ENCODE measurements at places on chromosomes 12 and 14.
A peak's percentile ranks its signal among the peaks of the same experiment; 100 is the strongest.

DNA sequence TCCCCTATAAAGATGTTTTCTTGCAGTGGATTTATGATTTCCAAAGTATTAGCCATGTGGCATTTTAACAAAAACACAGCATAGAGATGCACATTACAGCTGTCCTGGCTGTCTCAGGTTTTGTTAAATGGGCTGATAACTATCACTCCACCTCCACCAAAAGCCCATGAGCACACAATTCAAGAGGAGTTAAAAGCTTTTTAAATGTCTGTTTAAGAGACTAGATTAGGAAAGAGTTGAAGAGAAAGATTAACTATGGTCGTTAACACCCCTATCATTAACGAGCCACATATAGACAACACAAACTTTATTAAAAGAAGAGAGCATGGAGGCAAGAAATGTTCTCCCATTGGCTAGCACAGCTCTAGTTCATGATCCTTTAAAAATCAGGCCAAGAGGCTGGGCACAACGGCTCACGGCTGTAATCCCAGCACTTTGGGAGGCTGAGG lies 14.5 kb downstream of the CBX5 start:
- DNase-seq: no peak

DNA sequence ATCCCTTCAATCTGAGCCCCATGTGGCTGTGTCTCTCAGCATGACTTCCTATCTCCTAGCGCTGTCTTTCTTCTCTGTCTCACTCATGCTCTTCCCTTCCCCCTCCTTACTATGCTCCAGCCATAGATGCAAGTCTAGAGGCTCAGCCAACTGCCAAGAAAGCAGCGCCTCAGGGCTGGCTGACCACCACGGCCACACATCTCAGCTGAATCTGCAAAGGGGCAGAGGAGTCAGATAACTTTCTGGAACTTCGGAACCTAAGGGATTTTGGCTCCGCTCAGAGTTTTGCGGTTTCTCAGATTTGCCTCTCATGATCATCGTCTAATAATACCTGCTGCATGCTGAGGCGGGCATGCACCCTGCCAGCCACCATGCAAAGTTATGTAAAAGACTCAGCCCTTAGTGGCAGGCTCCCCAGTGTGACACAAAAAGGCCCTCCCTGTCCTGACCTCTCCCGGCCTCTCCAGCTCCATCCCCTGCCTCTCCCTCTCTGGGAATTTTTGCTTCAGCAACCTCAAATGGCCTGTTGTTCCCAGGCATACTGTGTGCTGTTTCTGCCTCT lies 5.0 kb upstream of the FGF6 start:
- DNase-seq: no peak

DNA sequence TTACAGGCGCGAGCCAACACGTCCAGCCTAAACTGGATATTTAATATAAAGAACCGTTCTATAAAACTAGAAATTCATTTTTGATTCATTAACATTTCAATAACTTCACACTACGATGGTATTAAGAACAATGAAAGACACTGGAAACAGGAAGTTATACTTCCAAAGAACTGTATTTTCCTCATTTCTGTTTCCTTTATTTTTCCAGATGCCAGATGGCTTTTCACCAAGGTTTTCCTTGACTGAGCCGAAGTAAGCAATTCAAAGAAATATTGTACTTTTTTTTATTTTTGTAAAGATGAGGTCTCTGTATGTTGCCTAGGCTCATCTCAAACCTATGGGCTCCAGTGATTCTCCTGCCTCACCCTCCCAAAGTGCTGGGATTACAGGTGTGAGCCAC lies 28.2 kb downstream of the EEA1 start:
- DNase-seq: no peak

- no peak for DNase-seq
Measured at GRCh38 chr12:112705037-112705632, 86.4 kb upstream of the RPH3A start.

DNA sequence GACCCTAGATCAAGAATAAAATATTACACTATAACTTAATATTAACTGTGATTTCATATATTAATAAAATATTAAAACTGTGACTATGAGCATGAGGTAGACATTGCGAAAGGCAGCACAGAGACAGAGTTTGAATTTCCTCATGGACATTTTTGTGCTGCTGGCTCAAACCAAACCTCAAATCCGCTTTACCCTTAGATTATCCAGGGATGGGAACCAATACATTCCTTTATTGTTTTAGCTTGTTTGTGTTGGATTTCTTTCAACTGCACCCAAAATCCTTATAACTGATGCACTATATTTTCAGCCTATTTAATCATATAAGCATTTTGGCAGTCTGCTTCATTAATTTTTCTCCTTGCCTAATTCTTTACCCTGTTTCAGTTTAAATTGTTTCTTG lies 436.7 kb downstream of the ATP23 start:
- DNase-seq: no peak

DNA sequence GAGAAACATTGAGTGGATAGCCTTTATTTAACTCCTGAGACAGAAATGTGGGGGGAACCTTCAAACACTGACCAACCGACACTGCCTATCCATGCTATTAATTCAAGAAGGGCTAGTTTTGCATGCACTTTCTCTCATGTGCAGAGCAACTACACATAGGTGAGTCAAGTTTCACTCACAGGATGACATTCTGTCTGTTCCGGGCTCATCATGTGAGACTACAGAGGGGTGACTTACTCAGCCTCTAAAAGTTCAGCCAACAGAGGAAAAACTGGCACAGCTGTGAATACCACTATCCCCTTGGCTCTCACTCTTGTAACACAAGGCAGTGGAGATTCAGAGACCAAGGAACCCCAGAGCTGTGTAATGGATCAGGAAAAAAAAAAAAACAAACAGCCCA lies 13.3 kb downstream of the BEST3 start:
- no peak for DNase-seq

DNA sequence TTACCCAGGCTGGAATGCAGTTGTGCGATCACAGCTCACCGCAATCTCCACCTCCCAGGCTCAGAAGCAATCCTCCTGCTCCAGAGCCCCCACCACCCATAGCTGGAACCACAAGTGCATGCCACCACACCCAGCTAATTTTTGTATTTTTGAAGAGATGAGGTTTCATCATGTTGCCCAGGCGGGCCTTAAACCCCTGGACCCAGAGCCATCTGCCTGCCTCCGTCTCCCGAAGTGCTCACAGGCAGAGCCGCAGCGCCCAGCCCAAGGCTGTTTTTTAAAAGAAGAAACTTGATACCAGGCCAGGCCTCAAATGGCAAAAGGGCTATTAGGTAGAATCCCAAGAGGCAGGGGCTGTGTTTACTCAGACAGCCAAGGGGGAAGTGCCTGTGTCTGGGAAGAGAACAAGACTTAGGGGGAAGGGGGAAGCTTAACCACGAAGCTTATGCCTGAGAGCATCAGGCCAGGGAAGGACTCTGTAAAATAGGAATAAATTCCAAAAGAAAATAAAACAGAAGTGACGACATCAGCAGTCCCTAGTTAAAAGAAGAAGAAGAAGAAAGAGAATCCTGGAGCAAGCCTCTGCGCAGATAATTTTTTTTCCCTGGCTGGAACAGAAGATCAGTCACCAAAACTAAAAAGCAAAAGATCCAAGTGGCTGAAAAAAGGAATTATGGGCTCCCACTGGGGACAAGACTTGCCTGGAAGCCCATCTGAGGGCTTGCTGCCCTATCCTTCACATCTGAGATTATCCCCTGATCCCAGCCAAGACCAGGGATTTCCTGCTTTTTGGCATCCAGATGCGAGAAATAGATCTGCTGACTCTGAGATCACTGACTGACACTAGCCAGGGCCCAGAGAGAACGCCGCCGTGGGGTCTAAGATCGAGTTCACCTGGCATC lies 170.5 kb downstream of the NDUFA12 start:
- no peak for DNase-seq

- no peak for DNase-seq
Measured at GRCh38 chr14:68733086-68733914, 59.6 kb downstream of the ZFP36L1 start.

DNA sequence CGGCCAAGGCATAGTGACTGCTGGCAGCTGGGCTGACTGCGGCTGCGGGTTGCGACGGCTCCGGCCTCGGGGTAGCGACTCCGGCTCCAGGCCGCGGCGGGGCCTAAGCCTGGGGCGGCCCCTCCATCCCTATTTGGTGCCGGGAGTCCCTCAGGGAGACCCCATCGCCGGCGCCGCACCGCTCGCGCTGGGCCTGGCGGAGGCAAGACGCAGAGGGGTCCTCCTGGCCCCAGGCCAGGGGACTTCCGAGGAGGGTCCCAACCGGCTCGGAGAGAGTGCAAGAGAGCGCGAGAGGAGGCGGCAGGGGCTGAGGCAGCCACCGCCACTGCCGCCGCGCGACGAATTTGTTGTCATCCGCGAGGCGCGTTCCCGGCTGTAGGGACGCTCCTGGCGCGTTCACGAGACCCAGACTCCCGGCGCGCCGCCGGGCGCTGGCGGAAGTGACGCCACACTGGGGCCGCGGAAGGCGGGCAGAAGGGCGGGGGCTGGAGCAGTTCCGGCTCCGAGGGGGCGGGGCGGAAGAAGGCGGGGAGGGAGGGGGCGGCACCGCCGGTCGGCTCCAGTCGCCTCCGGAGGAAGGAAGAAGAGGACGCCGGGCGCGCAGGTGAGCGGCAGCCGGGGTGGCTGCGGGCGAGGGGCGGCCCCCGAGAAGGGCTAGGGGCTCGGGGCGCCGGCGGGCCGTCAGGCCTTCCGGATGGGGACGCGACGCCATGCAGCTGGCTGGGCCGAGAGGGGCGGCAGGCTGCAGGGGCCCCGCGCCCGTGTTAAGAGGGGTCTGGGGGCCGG lies at the start of the genes ATG2B and GSKIP:
Gene ATG2B, minus strand, starts transcription at position 377 of the 786 bp plus-strand sequence. Its CDS starts 365 bp downstream, at position 12.
Gene GSKIP, plus strand, starts transcription at position 562 of the 786 bp plus-strand sequence. CDS start 18,722 bp downstream, outside the sequence.
- peak; percentile 95 for DNase-seq

DNA sequence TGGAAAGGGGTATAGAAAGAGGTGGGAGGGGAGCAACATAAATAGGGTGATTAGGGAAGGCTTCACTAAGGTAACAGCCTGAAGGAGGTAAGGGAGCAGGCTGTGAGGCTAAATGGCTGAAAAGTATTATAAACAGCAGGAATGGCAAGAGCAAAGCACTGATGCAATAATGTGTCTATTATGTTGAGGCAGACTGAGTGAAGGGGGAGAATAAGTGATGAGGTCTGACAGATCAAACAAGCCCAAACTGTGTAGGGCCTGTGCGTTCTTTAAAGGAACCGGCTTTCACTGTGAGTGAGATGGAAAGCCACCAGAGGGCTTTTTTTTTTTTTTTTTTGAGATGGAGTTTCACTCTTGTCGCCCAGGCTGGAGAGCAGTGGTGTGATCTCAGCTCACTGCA lies 6.7 kb upstream of the VCPKMT start:
- DNase-seq: no peak

- no peak for DNase-seq
Measured at GRCh38 chr12:111100554-111100953, 180.2 kb upstream of the MYL2 start.

GRCh38 chr12:117986705-117987469 lies 18.1 kb upstream of the KSR2 start:
- no peak for DNase-seq

Measured in stimulated activated naive CD4-positive, alpha-beta T cell treated with Interleukin-2 at 50 U/mL for 16 hours (primary cell).